ENCODE measurements at places on chromosomes 5 and 9. TPM values are rescaled to one million over a fixed set of nuclear protein-coding genes. Genes with fewer than 3 reads are reported as not detected.

The PTGDS gene
- total RNA-seq: 0.56 TPM

The SLC6A3 gene
- not detected for total RNA-seq

The PCDHA9 gene
- total RNA-seq: 0.09 TPM

The FCN1 gene
- not detected for total RNA-seq

The ENTREP1 gene
- total RNA-seq: 1.3 TPM

The IFNA21 gene
- total RNA-seq: not detected

The RASGRF2 gene
- total RNA-seq: 12.4 TPM

The RLN2 gene
- 0.28 TPM for total RNA-seq

The BTNL3 gene
- not detected for total RNA-seq

The HACD4 gene
- 0.56 TPM for total RNA-seq

The PCDH1 gene
- 222 TPM for total RNA-seq

The FAT2 gene
- total RNA-seq: not detected

The FOXD4 gene
- total RNA-seq: 0.09 TPM

The SNCAIP gene
- 14.4 TPM for total RNA-seq

The PRDM9 gene
- not detected for total RNA-seq

The TDRD7 gene
- 13.2 TPM for total RNA-seq

The DMRT2 gene
- not detected for total RNA-seq

The CYLC2 gene
- not detected for total RNA-seq

The WDR38 gene
- not detected for total RNA-seq

The SAXO1 gene
- not detected for total RNA-seq

The GPR151 gene
- not detected for total RNA-seq

The FKBP15 gene
- 19.1 TPM for total RNA-seq

The FOXD4L6 gene
- not detected for total RNA-seq

The PAEP gene
- not detected for total RNA-seq

The GSN gene
- total RNA-seq: 366 TPM

The TICAM2 gene
- total RNA-seq: 1.5 TPM

The CRHBP gene
- total RNA-seq: under 0.01 TPM

The CHMP5 gene
- 76.5 TPM for total RNA-seq

The SPATA24 gene
- total RNA-seq: 9.5 TPM
